ENCODE measurements at places on chromosomes 5 and 9.

DNA sequence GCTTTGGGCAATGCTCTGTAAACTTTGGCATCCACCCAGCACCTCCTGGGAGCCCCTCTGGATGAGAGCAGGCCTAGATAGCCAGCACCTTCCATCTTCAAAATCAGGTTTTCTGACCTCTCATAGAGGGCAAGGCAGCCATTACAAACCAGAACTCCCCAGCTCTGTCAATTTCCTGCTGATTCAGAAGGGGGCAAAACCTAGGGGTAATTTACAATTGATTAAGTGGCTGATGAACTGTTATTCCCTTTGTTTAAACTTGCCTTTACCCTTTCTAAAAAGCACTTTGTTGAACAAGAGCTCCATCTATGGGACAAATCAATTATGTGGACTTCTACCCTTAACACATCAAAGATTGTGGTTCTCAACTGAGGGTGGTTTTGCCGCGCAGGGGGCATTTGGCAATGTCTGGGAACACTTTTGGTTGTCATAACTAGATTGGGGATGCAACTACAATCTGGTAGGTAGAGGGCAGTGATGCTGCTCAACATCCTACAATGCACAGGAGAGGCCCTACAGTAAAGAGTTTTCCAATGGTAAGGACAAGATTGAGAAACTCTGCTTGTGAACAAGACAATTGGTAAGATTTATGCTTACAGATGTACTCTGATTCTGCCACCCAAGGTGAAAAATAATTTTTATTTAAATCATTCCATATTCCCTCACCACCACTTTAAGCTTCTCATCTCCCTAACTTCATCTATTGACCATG lies 184.1 kb downstream of the MARCHF11 start:
- DNase-seq = no peak

- DNase-seq = no peak
These were observed 447.9 kb upstream of the SGCD start for GRCh38 chr5:155878991-155879575.

- DNase-seq = no peak
These were observed 3.8 kb downstream of the TGFBI start for GRCh38 chr5:136032564-136032963.

DNA sequence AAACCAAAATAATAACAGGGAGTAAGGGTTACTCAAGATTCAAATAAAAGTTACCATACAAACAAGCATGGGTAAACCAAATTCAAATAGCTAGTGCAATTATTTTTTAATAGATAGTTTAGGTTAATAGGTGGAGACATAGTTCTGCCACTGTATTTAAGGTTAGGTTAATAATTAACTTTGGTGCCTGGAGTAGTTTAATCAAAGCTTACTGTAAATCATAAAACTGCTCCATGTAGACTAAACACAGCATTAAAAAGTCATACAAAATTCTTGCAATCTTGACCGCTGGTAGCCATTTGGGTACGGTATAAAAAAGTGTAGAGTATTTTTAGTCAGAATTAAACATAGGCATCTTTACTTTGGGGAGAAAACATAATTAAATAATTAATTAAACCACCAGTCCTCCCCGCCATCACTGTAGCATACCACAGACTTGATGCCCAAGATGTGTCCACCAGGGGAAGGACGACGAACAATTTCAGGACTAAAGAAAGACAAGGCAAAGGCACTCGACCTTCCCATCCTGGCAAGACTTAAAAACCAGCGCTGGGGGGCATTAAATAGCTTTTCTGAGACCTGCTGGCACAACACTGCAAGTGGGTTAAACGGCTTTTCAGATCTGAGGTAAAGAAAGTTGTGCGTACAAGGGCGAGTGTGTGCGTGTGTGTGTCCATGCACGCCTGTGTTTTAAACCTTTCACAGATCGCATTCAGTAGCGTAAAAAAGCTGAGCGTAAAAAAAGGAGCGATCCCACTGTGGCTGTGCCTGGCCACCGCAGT lies 2.9 kb downstream of the SEMA6A start:
- DNase-seq = no peak

DNA sequence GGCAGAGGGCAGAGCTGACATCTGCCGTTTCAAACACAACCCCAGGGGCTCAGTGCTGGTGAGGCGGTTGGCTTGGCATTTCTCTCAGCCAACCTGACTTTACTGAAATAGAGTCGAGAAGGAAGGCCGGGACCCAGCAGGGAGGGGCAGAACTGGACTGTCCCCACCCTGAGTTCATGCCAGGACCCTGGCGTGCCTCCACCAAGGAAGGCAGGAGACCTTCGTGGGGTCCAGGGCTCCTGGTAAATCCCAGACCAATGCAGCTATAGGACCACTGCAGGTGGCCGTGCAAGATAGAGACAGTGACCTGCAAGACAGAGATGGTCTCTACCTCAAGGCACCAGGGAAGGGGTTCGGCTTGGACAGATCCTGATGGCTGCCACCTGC lies 132.9 kb downstream of the ROR2 start:
- no peak for DNase-seq

- peak; percentile 15 for DNase-seq
These were observed 42.2 kb upstream of the FBP1 start for GRCh38 chr9:94681508-94681907.

DNA sequence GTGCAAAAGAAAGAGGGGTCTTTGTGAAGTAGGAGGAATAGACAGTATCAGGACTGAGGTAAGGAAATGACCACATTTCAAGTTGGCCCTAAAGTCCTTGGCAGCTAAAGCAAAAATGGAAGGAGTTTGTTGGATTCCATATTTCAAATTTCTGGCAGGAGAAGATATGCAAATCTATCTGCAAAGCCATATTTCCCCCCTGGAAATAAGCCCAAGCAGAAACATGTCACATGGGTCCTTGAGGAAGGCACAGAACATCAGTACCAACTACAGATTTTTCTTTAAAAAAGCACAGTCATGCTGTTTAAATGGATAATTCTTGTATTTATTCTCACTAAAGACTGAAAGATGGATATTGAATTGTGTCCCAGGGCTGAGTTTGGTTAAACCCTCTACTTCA lies 323.0 kb downstream of the TRIM32 start:
- no peak for DNase-seq

GRCh38 chr9:37379835-37380234 lies 42.7 kb upstream of the GRHPR start:
- DNase-seq = no peak

GRCh38 chr5:91419571-91420537 lies 36.7 kb upstream of the ARRDC3 start:
- DNase-seq = peak; percentile 26

GRCh38 chr9:656926-657568 lies 184.4 kb upstream of the DMRT1 start:
- DNase-seq = no peak

- DNase-seq = no peak
These were observed 2.4 kb upstream of the PRRC2B start for GRCh38 chr9:131391504-131391903.

DNA sequence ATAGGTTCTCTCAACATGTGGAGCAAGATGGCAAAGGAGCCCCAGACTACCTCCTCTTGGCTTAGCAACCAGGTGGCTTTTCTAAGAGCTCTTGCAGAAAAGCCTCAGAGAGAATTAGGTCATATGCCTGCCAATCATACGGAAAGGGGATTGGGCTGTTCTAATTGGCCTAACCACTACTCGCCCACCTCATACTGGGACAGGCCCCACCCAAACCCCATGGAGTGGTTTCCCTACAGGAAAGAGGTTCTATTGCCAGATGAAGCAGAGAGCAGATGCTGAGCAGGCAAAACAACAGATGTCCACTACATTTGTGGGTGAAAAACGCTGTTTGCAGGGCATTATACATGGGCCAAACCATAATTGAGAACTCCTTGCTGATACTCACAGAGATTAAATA lies 29.0 kb downstream of the ABLIM3 start:
- no peak for DNase-seq

DNA sequence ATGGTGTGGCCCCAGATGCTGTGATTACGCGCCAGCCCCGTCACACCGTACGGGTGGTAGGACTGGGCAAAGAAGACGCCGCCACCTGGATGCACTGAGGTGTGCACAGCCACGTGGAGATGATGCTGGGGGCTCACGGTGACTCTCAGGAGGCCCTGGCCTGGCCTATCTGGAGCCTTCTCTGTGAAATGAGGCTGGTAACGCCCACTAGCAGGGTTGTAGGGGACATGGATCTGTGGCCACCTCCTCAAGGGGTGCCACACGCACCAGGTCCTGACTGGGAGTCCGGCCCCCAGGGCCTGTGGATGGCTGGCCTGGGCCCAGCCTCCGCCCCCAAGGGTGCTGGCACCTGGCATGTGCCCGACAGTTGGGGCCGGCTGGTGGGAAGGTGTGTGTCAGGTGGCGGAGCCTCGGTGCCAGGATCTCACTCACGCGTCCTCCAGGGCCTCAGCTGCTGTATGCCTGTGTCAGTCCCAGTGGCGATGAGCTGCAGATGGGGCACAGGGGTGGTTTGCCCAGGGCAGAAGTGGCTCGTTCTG lies 32.4 kb downstream of the NEK6 start:
- no peak for DNase-seq

GRCh38 chr9:93161786-93162562 lies 22.0 kb upstream of the WNK2 start:
- no peak for DNase-seq

DNA sequence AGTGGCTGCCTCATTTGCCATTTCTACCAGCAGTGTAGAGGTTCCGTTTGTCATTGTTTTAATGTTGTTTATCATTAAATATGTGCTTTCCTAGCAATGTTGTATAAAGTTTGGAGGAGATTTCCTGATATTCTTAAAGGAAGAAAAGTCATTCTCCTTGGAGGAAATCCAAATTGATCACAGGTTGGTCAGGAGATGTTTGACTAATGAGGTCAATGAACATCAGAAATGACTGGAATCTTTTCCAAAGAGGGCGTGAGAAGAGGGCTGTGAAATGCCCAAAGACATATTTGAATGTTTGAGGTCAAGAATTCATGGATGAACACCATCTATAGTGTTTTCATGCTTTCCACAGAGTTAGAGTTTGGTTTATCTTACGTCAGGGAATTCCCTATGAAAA lies 471.3 kb downstream of the MAT2B start:
- no peak for DNase-seq

- no peak for DNase-seq
These were observed 129.1 kb downstream of the PDZD2 start for GRCh38 chr5:31768046-31768445.

DNA sequence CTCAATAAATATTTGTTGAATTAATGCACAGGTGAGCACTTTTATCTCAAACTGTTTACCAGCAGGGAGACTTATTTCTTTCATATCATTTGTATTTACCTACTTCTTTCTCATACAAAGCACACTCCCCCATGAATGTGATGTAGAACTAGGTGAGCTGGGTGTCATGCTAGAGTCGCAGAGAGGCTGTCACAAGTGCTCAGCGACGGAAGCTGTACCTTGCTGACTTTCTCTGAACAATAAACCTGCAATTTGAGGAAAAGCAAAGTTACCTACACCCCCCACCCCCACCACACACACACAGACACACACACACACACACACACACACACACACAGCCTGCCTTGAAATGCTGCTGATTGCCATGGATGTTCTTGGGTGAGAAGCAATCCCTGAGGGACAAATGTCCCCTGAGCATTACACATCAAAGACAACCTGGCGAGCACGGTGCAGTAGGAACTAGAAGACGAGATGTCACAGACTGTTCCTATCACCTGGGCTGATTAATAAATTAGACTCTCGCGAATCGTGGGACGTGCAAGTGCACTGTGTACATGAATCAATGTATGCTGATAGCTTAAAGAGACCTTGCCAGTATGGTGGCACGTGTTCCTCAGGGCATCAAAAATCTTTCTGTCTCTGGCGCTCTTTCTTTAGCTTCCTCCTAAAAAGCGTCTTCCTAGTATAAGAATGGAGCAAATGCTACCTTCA lies 66.1 kb downstream of the BRINP1 start:
- DNase-seq = no peak

DNA sequence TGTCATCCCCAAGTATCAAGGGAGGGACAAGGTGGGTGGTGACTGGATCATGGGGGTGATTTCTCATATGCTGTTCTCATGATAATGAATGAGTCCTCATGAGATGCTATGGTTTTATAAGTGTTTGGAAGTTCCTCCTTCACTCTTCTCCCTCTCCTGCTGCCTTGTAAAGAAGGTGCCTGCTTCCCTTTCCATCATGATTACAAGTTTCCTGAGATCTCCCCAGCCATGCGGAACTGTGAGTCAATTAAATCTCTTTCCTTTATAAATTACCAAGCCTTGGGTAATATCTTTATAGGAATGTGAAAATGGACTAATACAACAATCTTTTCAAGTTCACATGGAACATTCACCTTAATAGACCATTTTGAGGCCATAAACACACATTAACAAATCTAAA lies 21.5 kb upstream of the DOCK2 start:
- DNase-seq = no peak

DNA sequence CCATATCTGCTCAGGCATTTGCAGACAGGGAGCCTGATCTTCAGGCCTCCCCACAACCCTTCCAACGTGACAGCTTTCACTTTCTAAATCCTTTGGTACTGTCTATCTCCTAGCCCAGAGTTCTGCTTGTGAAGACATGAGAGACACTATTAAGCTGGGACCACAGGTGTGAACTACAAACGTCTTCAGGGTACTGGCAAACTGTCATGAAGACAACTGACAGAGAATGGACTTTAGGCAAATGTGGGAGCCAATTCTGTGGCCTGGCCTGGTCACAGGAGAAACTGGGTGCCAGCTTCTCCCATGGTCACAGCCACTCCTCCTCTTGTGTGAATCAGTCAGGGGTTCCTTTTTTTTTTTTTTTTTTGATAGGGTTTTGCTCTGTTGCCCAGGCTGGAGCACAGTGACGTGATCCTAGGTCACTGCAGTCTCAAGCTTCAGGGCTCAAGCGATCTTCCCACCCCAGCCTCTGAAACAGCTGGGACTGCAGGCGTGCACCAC lies 10.4 kb downstream of the TRIM14 start:
- no peak for DNase-seq

DNA sequence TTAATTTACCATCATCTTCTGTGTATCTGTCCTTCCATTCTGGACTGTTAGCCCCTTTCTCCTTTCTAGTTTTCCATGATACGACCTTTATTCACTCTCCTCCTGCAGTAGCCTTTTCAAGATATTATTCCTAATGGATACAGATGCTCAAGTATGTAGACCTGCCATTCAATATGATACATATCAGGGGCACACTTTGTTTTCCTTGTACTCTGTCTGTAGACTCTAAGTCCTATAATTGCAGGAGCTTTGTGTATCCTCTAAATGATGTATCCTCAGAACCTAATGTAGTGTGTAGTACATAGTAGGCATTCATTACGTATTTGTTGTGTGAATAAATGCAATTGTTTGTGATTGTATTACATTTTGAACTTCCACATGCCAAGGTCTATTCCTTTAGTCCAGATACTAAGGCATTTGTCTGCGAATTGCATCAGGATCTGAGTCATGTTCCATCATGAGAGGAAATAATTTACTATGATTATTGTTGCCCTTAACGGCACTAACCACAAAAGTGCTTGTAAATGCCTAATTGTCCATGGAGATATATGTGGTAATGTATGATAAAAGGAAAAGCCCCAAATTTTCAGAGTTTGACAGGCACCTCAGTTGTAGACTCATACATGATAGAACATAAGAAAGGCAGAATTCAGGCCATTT lies 57.1 kb upstream of the IZUMO3 start:
- no peak for DNase-seq

GRCh38 chr5:158175934-158176481 lies 317.1 kb upstream of the CLINT1 start:
- no peak for DNase-seq

Data from T-helper 22 cell (primary cell).